Fibroblast of gingiva (primary cell): ENCODE measurements at places on chromosomes 5 and 9.
A peak's percentile ranks its signal among the peaks of the same experiment; 100 is the strongest.

GRCh38 chr9:98627296-98627695 is 81.4 kb downstream of the GABBR2 start:
- no peak for DNase-seq

DNA sequence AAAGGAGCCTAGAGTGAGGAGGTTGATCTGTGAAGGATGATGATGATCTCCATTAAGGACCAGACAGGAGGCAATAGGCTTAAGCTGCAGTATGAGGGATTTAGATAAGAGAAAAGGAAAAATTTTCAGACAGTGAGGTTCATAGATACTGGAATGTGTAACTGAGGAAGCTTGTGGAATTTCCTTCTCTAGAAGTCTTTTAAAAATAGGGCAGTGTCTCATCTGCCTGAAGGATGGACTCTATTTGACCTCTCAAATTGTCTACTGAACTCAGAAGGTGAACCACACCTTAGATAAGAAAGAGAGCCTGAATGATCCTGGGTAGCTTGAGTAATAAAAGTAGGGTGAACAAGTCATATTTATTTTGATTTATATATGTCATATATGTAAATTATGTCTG is 148.2 kb upstream of the CDKN2B start:
- DNase-seq: no peak

- peak; percentile 38 for DNase-seq
These were observed 12.0 kb downstream of the INIP start for GRCh38 chr9:112705768-112706427.

GRCh38 chr5:4233671-4234070 is 638.0 kb downstream of the IRX1 start:
- DNase-seq: no peak

GRCh38 chr5:111129938-111130337 is 37.8 kb downstream of the WDR36 start:
- peak; percentile 55 for DNase-seq

DNA sequence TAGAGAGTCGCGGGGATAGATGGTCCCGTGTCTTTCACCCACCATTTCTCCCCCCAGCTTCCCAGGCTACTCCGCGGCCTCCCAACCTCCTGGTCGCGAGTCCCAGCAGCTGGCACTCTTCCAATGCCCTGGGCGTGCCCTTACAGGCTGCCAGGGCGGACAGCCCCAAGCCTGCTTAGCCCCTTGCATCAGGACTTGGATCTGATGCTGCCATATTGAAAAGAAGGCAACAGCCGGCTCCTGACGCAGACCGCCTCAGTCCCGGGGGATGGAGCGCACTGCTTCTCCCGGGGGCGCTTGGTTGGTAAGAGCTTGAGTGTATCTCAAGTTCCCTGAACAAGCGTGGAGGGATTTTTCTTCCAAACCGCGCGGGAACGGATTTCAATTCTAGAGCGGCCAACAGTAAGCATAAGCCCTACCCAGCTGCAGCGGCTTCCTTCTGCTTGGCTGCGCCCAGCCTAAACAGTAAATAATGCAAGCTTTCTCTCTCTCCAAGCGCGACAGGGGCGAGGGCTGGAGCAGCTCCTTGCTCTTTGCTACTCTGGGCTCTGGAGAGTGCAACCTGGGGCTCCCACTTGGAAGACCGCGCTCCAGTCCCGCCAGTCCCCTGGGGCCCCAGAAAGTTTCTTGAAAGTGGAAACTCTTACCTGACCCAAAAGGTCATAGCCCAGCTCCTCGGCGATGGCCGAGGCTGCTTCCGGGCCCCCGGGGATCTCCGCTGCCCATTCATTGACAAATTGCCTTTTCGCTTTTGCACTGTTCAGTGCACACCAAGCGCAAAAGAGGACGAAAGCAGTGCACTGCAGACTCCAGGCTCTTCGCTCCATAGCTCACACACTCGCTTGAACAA is 607 bp downstream of the PCSK1 start:
- no peak for DNase-seq

- peak; percentile 90 for DNase-seq
These were observed 37.6 kb upstream of the ORM1 start for GRCh38 chr9:114285166-114285867.

DNA sequence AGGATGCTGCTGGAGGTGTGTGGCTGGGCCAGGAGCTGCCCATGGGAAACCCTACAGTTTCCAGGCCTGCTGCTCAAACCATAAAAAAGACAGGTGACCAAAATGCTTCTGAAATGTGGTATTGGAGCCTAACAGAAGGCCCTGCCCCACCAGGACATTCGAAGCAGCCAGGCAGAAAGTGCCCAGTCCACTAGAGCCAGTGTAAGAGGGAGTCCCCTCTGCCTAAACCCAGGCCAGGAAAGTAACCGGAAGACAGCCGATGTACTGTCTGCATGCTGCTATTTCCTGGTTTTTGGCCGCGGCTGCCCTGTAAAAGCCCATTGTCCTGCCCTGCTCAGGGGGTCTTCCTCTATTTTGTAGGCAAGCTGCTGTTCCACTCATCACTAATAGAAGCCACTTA is 150.7 kb upstream of the IRX2 start:
- no peak for DNase-seq

DNA sequence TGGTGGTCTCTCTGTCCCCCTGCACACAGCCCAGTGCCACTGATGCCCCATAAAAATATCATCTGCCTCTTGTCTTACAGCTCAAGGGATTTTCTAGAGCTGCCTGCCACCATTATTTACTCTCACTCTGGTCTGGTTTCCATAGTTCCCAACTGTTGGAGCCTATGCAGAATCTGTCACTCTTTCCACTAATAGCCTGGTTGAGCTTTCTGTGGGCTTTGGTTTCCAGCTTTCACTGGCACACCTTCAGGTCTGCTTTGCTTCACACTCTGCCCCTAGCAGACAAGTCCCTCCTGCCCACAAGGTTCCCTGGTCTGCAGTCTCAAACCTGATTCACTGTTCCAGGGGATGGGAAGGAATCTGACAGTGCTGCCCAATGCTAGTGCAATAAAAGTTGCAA is 103.0 kb upstream of the FTMT start:
- DNase-seq: no peak

DNA sequence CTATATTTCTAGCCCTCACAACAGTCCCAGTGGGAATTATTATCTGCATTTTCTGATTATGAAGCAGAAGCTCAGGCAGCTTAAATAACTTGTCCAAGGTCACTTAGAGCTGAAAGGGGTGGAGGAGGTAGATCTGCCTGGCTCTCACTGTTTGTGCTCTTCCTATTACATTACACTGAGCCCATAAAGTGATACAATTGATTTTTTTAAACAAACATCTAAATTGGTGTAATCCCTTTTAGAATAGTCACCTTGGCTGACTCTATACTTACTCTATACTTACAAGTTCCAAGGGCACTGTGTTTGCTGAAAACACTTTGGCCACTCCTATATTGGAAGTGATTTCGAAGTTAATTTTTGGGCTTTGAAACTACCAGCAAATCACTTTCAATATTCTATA is 144.7 kb downstream of the APBA1 start:
- DNase-seq: no peak

DNA sequence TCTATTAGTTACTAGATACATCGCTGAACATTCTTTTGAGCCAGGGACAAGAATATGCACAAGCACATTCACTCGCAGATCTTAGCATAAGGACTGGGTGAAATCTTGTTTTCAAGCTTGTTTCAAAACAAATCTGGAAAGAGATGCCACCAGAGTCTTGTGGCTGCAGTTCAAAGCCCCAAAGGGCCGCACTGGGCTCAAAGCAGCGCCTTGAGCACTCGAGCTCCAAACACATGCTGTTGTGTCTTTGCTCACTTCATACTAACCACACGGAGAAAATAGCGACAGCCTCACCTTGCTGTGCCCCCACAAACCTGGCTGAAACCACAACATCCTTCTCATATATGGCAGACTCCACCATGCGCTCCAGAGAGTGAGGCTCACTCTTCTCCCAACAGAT is 34.2 kb upstream of the IL7R start:
- DNase-seq: no peak

DNA sequence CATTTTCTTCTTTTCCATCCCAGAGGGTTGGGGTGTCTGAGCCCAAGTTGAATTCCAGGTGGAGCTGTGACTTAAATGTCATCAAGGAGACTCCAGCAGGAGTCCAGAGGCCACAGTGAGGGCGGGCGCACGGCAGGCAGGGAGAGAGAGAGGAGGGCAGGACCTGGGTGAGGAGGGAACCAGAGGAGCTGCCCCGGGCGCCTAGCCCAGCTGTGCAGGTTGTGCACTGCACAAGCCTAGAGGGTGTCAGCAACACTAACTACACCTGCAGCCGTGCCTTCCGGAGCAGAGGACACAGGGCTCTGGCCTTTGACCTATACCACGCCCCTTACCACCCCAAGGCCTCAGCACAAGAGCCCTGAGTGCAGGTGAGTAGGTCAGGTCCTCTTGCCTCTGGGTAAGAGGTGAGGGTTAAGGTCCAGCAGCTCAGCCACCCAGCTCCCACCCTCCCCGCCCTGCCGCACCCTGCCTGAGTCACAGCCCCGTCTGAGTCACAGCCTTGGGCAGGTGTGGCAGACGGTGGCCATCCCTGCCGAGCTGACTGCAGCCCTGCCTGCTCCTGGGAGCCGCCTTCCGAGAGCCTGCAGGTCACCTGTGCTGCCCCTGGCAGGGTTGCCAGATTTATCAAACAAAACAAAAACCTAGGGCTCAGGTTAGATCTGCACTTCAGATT is 6.4 kb upstream of the AGPAT2 start:
- no peak for DNase-seq

GRCh38 chr5:122942164-122942914 is 94.2 kb downstream of the PPIC start:
- DNase-seq: no peak

DNA sequence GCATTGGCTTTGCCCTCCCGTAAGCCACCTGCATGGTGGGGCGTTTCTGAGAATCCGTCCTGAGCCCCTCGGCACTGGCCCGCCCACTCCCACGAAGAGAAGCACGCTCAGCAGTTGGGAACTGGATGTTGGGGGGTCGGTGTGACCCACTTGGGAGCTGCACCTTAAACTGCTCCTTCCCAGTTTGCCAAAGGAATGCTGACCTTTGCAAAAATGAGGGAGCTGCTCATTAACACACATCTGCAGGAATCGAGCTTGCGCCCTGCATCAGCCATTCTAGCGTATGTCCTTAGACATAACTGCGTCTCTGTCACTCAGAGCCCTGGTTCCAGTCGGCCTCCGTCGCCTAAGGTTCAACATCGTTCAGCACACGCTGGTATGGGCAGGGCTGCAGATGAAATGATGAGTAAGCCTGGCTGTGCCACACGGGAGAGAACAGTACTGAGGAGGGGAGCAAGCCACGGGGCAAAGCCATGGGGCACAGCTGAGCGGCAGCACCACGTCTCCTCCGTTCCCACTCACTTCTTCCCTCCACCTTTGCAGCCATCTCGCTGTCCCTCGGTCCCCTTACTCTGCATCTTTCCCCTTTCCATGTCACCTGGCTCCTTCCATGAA is 28.8 kb upstream of the NCS1 start:
- DNase-seq: no peak

DNA sequence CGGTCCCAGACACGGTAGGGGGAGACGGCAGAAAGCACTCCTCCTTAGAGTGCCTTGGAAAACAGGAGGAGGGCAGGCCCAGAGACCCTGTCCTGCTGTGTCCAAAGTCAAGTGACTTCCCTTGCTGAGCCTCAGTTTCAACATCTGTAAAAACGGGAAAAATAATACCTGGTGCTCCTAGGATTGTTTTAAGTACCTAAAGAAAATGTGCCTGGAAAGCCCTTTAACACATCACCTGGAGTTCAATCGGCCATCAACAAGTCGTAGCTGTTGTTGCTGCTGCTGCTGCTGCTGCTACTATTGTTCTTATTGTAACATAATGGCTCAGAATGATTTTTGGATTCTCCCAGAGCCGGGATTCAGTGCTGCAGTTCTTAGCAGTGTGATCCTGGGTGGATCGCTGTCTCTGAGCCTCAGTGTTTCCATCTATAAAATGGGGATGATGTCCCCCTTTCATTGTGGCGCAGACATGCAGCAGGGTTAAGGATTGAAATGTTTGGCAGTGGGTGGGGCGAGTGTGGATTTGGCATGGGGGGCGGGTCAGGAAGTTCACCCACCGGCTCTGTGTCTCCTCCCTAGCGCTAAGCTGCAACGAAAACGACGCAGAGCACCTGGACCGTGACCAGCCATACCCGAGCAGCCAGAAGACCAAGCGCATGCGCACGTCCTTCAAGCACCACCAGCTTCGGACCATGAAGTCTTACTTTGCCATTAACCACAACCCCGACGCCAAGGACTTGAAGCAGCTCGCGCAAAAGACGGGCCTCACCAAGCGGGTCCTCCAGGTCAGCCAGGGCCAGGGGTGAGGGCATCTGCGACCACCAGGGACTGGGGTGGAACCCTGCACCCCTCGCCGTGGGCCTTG is 9.2 kb downstream of the LHX2 start:
- no peak for DNase-seq

- DNase-seq: no peak
These were observed at the start of gene LCN9 for GRCh38 chr9:135662758-135663450. Gene LCN9 (plus strand): TSS chr9:135663309. CDS start chr9:135663322, 13 bp downstream.

DNA sequence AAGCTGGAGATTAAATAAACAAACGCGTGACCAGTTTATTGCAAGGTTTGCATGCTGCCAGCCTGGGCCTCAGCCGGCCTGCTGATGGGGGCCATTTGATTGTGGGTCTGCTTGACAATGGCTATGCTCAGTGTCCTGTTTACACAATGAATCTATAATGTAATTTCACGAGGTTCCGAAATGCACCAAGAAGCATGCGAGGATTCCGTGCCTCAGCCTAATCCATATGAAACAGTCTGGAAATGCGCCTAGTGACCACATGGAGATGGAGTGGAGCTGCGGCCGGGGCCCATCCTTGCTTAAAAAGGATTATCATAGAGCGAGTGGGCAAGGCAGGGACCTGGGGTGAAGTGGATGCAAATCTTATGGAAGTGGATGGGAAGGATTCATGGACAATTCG is 382.4 kb downstream of the CDK5RAP2 start:
- no peak for DNase-seq

DNA sequence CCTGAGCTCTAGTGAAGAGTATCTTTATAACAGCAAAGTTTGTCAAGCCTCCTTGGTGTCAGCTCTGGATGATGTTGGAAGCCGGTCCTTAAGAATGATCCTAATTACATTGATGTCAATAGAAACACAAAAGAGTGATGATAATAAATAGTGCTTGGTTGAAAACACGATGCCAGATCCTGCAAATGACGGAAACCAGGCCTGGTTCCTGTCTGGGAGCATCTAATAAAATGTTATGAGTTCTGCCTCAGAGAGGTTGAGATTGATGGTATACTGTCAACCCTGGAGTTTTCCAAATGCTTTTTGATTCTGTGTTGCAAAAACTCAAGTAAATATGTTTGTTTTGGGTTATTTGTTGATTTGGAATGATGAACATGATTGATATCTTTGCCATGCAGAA is 23.3 kb downstream of the HMHB1 start:
- no peak for DNase-seq

DNA sequence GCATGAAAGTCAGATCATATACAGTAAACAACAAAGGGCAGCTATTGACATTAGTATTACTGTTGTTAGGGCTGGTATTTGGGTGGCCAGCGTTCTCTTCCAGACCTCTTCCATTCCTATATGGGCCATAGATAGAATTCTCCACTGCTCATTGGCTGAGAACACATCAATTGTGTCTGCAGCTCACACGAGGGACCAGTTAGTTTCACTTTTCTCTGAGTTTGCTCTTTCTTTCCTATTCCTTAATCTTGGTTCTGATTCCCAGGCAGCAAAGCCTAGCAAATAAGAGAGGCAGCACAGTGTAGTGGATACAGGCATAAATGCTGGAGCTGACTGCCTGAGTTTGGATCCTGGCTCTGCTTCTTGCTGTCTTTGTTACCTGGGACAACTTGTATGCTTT is 476.4 kb downstream of the SPOCK1 start:
- DNase-seq: no peak

- no peak for DNase-seq
These were observed 28.7 kb downstream of the XPA start for GRCh38 chr9:97668485-97668884.
